ENCODE measurements at places on chromosomes 11 and 22.

DNA sequence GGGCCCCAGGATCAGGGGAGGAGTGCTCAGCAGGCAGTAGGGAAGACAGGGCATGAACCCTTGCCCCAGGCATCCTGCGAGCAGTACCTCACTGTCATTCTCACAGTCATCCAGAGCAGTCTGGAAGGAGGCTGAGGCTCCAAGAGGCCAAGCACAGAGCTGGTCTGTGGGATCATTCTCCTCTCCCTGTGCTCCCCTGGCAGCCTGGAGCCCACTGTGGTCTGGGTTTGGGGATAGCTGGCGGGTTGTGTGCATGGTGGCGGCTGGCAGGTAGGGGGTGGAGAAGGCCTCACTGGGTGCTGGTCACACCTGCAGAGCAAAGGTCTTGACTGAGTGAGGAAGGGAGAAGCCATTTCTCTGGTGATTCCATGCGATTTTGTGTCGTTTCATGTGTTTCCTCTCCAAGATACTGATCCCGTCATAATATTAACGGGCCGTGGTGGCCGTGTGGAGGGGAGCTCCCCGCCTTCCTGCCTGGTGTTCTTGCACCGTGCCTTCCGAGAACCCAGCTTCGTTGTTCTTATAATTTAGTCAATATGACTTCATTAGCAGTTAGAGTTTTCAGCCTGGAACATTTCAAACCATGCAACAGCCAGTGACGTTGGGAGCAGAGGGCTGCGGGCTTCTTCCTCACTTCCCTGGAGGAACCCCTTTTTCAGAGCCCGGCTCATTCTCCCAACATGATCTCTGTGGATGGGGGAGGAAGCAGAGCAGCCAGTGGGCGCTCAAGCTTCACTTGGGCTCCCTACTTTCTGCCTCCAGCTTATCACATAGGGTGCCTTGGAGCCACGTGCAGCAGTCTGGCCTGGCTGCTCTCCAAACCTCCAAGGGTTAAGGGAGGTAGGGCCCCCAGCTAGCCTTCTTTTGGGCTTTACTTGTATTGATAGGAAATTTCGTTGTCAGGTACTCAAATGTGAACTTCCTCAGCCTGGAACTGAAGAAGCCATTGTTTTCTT lies 20.8 kb upstream of the ADORA2A start:
- no peak for DNase-seq

- no peak for DNase-seq
Observed at GRCh38 chr11:43959321-43959995, 17.0 kb downstream of the C11orf96 start.

DNA sequence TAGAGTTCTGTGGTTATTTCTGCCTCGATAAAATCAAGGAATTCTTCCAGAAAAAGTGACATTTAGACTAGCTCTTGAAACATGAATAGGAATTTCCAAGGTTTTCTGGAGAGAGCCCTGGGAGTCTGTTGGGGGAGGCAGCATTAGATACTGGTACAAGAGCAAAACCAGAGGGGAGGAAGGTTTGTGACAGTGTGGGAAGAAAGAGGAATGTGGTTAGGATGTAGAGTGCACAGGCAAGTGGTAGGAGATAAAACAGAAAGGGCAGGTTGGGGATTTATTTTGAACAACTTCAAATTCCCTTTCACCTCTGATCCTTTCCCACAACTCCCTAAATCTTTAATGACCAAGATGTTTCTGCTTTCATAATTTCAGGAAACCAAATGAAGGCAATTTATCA lies 588.4 kb downstream of the METTL15 start:
- DNase-seq, result no peak

DNA sequence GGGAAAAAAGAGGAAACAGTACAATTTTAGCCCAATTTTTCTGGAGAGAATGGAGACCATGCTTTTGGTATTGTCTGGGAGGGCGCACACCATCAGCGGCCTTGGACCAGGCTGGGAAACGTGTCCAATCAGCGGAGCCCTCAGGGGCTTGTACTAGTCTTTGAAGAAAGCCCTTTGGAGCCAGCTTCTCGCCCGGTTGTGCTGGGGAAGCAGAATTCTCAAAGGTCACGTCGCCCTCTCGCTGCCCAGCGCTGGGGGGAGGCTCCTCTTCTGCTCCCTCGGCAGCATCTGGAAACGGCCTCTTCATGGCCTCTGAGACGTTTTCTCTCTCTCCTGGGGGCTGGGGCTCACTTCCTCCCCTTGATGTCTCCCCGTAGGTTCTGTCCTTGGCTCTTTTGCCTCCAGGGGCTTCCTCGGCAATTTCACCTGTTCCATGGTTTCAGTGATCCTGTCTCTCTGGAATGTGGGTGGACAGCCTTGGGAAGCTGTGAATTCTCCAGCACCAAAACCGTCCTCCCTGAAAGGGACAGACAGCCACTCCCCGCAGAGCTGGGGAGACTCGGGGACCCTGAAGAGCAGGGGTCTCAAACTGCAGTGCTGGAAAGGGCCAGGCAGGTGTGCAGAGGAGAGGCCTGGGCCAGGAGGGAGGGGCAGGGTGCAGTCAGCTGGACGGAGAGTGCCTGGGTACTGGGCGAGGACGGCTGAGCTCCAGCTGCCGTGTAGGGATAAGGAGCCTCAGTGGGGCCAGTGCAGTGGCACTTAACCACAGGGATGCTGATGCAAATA lies 80.2 kb downstream of the RPS6KA4 start:
- DNase-seq, result no peak

GRCh38 chr22:41301085-41302020 lies at the start of gene ZC3H7B:
ZC3H7B (plus strand) TSS chr22:41301525; CDS start chr22:41320661, 19,136 bp downstream.
- DNase-seq, result peak; percentile 5

DNA sequence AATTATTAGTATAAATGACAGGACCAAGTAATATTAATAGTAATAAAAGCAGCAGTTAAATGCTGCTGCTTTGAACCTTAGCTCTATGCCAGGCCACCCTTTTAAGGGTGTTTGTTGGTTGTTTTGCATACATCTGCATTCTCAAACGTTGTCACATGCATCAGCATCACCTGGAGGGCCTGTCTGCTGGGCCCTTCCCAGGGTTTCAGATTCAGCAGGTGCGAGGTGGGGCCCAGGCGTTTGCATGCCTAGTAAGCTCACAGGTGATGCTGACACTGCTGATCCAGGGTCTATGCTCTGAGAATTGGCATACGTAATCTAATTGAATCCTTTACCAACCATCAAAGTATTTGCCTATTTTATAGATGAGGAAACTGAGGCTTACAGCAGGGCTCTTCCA lies 246.5 kb downstream of the CADM1 start:
- DNase-seq, result no peak

DNA sequence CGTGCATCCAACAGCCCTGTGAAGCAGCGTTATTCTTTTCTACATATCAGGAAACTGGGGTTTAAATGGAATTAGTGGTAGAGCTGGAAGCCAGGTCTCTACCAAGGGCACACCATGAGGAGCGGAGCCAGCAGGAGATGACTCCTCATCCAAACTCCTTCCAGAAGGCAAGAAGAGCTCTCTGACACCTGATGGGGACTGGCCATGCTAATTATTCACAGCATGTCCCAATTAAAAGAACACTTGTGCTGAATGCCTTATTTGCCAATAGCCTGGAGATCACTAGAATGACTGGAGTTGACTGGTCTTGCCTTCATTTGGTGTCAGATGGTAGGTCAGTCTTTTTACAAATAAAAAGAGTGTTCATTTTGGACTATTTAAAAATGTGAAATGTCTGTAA lies 32.9 kb upstream of the SLN start:
- DNase-seq, result no peak

DNA sequence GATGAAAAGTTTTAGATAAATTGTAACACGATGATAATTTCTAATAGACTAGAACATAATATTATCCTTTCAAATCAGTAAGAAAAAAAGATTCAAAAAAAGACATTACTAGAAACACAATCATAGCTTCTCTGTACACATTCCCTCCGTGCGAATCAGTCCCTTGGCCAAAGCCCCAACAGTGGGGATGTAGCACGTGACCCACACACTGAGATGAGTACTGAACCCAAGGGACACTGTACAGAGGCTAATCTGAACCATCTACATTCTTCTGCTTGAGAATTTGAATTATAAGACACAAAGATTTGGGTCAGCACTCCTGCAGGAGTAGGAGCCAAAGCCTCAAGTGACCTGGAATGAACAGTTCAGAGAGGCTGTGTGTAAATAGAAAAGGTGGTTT lies 353.7 kb downstream of the INSC start:
- DNase-seq, result no peak

DNA sequence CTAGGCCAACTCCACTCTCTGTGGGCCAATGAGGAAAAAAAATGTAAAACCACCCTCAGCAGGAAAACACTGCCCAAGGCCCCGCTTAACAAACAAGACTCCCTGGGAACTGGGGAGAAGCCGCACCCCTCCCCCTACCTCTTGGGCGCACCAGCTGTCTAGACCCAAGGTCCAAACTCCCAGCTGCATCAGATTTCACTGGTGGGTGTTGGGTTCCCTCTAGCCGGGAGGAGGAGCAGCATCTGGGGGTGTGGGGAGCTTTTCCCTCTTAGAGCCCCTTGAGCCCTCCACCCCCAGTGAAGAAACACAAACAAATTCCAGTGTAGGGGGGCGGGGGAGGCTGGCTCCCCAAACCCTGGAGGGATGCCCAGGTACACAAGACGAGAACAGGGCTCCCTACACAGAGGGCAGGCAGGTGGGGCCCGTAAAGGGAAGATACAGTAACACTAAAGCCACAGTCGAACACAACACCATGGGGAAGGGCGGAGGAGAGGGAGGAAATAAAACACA lies 64.9 kb downstream of the NECTIN1 start:
- no peak for DNase-seq

GRCh38 chr22:39482768-39483167 lies 19.3 kb upstream of the MIEF1 start:
- no peak for DNase-seq

DNA sequence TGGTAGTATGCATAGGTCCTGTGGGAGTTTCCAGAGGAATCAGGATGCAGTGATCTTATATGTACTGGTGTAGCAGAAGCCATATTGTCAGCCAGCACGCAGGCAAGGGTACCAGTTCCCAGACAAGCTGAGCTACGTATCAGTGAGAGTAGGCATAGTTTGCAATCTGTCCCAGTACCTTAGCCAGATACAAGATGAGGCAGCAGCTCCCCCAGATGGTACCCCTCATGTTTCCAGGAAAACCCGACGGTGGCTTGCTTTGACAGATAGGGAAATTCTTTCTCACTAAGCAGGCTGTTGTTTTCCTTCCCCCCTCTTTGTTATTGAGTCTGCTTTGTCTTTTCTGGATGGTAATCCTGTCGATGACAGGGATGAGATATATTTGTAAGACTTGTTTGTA lies 109.7 kb upstream of the RRM1 start:
- DNase-seq, result no peak

DNA sequence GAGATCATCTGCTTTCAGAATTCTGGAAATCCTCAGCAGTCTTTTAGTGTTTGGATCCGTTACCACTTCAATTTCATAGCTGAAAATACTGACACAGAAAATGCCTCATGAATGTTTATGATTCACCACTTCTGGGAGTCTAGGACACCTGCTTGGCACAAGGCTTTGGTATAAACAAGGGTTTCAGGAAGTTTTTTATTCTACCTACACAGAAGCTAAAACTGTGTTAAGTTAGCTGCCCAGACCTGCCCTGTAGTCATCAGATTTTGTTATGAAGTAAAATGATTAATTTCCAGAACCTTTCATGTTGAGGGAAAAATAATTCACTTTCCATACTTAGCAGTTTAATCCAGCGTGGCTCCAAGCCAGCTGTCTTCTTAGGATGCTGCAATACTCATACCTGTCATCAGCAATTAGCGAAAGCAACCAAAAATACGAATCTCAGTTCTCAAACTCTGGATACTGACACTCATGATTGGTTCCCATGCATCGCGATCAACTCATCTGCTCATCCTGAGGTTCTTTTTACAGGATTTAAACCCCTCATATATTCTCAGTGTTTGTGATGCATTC lies 458.5 kb upstream of the CCDC90B start:
- DNase-seq, result no peak

DNA sequence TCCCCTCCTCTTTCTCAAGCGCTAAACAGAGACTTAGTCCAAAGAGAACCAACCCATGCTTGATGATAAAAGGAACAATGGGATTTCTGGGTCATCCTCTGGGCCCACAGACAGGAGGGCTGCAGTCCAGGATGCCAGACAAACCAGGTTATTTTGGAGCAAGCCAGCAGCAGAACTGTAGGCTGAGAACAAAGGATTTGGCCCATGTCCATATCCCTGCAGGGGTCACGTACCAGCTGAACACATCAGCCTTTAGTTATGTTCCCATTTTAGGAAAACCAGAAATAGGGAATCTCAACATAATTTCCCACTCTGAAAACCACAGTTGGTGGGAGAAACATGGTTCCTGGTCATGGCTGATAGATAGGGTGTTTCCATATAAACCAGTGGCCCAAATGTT lies 533.6 kb upstream of the CADM1 start:
- DNase-seq, result no peak

- DNase-seq, result no peak
Observed at GRCh38 chr11:24513479-24514218, 16.8 kb downstream of the LUZP2 start.

GRCh38 chr11:111936040-111936540 lies 1.1 kb upstream of the DIXDC1 start:
- DNase-seq, result no peak

- no peak for DNase-seq
Observed at GRCh38 chr22:27583856-27584255, 217.7 kb downstream of the MN1 start.

- no peak for DNase-seq
Observed at GRCh38 chr11:85590848-85591483, 36.2 kb downstream of the DLG2 start.

GRCh38 chr11:100329352-100329751 lies 357.7 kb upstream of the ARHGAP42 start:
- no peak for DNase-seq

DNA sequence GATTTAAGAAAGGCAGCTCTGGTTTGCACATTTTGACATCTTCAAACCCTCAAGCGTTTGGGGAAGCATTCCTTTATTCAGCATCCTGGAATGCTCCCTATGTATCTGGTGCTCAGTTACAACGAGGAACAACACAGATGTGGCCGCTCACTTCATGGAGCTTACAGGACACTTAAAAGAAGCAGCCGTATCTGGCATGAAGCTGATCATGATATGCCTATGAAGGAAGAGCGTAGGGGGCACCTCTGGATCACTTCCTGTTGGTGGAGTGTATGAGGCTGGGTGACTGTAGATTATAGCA lies 72.3 kb upstream of the TP53I11 start:
- DNase-seq, result no peak

DNA sequence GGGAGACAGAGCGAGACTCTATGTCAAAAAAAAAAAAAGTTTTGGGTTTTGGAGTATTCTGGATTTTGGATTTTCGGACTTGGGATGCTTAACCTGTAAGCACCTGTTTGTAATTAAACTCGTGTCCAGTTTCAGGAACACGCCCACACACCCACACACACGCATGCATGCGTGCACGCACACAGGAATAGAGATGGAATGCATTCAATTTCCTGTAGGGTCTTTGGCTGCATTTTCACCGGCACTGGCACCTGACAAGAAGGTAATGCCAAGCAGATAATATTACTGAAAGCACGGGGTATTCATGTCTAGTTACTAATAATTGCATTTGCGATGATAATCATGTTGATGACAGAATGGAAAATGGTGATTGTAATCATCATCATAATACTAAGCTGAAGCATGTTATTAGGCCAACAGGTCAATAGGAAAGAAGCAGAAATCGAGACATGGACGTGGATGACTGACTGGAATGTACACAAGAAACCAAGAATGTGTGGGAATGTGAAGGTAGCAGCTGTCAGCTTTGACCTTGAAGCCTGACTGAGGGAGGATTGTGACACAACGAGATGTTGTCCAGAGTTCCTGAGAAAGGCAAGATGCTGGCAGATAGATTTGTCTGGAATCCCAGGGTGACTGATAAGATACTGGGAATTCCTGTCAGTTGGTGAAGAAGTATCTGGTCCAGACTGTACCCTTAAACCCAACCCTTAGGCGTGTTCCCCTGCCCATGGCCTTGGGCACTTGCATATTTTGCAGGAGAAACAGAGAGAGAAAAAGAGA lies 108.6 kb downstream of the SYN3 start:
- DNase-seq, result no peak

All from NCI-H187 treated with DMSO at 0.1 percent for 48 hours (cell line).